ENCODE measurements at places on chromosomes 6 and 20. TPM values are rescaled to one million over a fixed set of nuclear protein-coding genes. Genes with fewer than 3 reads are reported as not detected.

The ADAM33 gene
- total RNA-seq: not detected

The OR2H2 gene
- not detected for total RNA-seq

The POU5F1 gene
- total RNA-seq: 0.48 TPM

The CLPSL1 gene
- not detected for total RNA-seq

GRCh38 chr6:111711984-111712752 is 106.5 kb upstream of the TRAF3IP2 start:
- H3K4me1 ChIP-seq: peaks cover 73% of the 10 kb centered on the region
- H3K36me3 ChIP-seq: peaks cover 51% of the 10 kb centered on the region
- no peak overlapping the region for H3K4me3 ChIP-seq
- H3K27me3 ChIP-seq: no peaks in the 10 kb centered on the region

DNA sequence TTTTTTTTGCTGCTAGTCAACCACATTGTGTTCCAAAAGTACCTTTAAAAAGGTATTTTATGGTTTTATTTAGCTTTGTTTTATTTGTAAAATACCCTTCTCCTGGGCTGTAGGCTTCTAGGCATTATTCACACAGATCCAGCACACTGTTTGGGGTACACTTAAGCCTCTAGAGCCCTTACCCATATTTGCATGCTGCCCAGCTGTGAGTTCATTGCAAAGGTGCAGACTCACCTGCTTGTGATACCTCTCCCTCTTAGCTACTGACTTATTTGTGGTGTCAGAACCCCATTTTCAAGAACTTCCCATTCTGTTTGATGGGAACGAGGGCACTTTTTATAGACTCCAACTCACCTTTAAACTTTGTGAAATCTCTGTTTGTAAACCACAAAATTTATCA is 69.8 kb downstream of the RIN2 start:
- no peak overlapping the region for H3K27ac ChIP-seq
- no peaks in the 10 kb centered on the region for H3K36me3 ChIP-seq
- H3K27me3 ChIP-seq: peaks cover 9% of the 10 kb centered on the region
- peaks cover 9% of the 10 kb centered on the region for H3K4me1 ChIP-seq
- DNase-seq: no peak
- H3K4me3 ChIP-seq: no peak overlapping the region

DNA sequence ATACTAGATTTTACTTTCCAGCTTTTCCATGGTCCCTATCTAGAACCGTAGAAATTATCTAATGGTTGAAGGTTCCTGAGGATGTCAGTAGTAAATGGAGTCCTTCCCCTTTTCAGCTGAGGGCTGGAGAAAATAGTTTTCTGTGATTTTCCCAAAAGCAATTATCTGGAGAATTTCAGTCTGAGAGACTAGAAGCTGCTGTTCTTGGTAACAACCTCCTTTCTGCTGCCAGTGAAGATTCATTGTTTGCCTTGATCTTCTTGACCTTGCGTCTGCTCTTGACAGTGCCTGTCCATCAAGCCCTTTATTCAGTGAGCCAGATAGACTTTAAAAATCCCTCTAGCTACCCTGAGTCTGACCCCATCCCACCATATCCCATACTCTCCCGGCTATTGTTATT is 73.1 kb downstream of the PHACTR2 start:
- no peaks in the 10 kb centered on the region for H3K27me3 ChIP-seq
- H3K4me1 ChIP-seq: no peaks in the 10 kb centered on the region
- H3K27ac ChIP-seq: no peak overlapping the region
- no peaks in the 10 kb centered on the region for H3K36me3 ChIP-seq
- DNase-seq: no peak

GRCh38 chr6:18317850-18318249 is 53.5 kb upstream of the DEK start:
- no peaks in the 10 kb centered on the region for H3K27me3 ChIP-seq
- no peaks in the 10 kb centered on the region for H3K4me1 ChIP-seq
- H3K4me3 ChIP-seq: no peak overlapping the region
- no peaks in the 10 kb centered on the region for H3K36me3 ChIP-seq

- no peaks in the 10 kb centered on the region for H3K36me3 ChIP-seq
- no peak overlapping the region for H3K4me3 ChIP-seq
- no peak overlapping the region for H3K27ac ChIP-seq
- DNase-seq: no peak
These were observed 151.2 kb downstream of the EDN3 start for GRCh38 chr20:59451641-59452040.

DNA sequence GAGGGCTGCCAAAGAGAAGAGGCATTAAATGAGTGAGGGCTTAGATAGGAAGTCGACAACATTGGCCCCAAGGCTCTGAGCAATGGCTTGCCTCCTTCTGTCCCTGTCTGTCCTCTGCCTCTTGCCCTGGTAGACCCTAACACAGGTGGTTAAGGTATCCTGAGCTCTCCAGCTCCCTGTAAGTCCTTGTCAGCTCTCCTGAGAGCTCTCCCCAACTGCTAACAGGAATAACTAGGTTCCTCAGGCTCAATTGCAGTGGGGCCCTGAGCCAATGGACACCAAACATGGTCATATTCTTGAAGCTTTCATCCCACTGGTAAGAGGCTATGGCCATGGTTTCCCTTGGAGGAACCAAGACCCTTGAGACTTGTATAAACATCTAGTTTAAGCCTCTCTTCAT is 5.0 kb upstream of the CPNE1 start:
- H3K4me3 ChIP-seq: no peak overlapping the region
- no peak overlapping the region for H3K27ac ChIP-seq
- no peaks in the 10 kb centered on the region for H3K27me3 ChIP-seq
- H3K36me3 ChIP-seq: peaks cover 32% of the 10 kb centered on the region
- DNase-seq: no peak

DNA sequence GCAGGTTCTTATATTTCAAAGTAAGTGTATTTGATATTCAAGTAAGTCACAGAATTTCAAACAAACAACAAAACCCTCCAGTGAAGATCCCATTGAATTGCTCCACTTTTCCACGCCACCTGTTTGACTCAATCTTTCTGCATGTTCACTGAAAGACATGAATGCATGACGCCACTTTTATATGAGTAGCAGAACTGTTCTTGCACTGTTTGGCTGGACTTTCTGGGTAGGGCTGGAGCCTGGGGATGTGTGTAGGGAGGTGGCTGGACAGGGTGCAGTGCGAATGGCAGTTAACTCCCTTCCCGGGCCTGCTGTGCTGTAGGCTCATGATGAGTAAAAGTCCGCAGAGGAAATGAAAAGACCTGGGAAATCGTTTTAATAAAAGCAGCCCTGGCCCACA is 39.7 kb downstream of the IL20RA start:
- DNase-seq: no peak
- H3K4me3 ChIP-seq: no peak overlapping the region
- H3K36me3 ChIP-seq: no peaks in the 10 kb centered on the region
- H3K4me1 ChIP-seq: no peaks in the 10 kb centered on the region
- H3K27ac ChIP-seq: no peak overlapping the region

- DNase-seq: peak; percentile 62
- no peak overlapping the region for H3K27ac ChIP-seq
- H3K4me3 ChIP-seq: no peak overlapping the region
- peaks cover 19% of the 10 kb centered on the region for H3K4me1 ChIP-seq
- no peaks in the 10 kb centered on the region for H3K36me3 ChIP-seq
These were observed 2.2 kb upstream of the OXT start for GRCh38 chr20:3068986-3069900.

DNA sequence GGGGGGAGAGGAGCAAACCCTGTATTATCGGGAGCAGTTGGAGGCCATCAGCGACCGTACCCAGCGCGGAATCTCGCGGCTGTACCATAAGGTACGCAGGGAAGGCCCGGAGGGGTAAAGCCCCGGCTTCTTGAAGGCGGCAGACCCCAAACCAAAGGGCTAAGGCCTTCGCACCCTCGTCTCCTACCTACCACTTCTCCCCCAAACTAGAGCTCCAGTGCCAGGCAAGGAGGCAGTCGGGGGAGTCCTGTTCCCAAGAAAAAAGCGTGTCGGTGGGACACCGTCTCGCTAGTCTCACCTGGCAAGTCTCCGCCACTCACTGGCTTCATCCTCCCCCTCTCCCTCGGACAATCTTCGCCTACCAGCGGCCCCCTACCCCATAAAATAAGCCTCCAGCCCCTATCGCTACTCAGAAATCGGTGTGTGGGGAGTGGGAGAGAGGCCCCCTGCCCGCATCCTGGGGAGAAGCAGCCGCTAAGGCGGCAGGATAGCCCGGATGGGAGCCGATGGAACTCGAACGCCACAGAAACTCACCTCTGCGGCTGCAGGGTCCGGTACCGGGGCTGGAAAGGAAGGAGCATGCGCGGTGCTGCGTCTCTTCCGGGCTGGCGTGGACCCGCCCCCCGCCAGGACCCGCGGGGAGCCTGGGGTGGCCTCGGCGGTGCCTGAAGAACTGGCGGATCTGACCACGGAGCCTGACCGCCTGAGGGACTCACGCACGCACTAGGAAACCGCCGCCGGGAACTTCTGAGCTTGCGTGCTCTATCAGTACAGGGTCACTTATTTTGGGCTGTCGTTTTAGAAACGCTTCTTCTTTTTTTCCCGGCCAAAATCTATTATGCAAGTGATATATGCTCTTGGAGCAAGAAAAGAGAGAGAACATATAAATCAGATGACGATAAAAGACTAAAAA is at the start of gene RPS10:
Gene RPS10 (minus strand): TSS at position 572 of the 913 bp plus-strand sequence. CDS start 848 bp downstream, outside the sequence.
- H3K4me1 ChIP-seq: peaks cover 38% of the 10 kb centered on the region
- H3K36me3 ChIP-seq: peaks cover 45% of the 10 kb centered on the region
- peak within 1 kb of the TSS; percentile 98 for H3K27ac ChIP-seq
- peak; percentile 93 for DNase-seq

Measured in activated naive CD4-positive, alpha-beta T cell treated with anti-CD3 and anti-CD28 coated beads for 36 hours (primary cell).